HepG2 (cell line): ENCODE measurements at places on chromosomes 3 and 15. TPM values are rescaled to one million over a fixed set of nuclear protein-coding genes. Genes with fewer than 3 reads are reported as not detected.

MCTP2 gene
- total RNA-seq = 2.7 and 5.1 TPM in 2 replicates

NANOGP8 gene
- total RNA-seq = 0.25 and 0.27 TPM in 2 replicates

STAB1 gene
- 0.09 and 0.28 TPM in 2 replicates for total RNA-seq

FAM3D gene
- total RNA-seq = not detected in 2 replicates

ZBBX gene
- not detected in 2 replicates for total RNA-seq
